ENCODE measurements at places on chromosomes 5 and 9.

- DNase-seq = no peak
Measured at GRCh38 chr9:35798658-35799374, 7.4 kb downstream of the NPR2 start.

GRCh38 chr5:124570285-124571035, 176.0 kb downstream of the ZNF608 start:
- DNase-seq = peak; percentile 43

DNA sequence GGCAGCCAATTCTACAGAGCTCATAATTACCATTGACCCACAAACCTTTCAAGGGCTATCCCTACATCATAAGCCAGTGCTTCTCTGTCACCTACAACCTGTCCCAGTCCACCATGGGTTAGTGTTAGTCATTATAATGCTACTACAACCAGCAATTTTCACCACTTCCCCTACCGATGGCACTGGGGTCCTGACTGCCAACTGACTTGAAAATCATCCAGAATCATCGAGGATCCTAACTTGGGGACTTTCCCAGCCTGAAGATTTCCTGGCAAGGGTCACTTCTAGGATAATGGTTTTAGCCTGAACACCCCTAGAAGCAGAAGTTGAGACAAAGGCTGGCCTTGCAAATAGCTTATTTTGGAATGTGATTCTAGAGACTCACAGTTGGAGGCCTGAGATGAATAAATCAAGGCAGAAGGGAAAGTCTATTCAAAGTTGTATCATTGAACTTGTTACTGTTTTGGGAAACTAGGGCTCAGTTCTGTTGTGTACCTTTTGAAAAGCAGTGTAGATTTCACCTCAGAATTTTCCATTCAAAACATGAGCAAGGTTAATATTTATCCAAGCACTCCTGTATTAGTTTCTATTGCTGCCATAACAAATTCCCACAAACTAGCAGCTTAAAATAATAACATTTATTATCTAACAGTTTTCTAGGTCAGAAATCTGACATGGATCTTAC, 633.0 kb downstream of the LRRC70 start:
- DNase-seq = no peak

GRCh38 chr9:137460363-137461315, 1.5 kb upstream of the NSMF start:
- peak; percentile 50 for DNase-seq

- DNase-seq = no peak
Measured at GRCh38 chr5:180455872-180456271, 38.3 kb upstream of the CNOT6 start.

- DNase-seq = no peak
Measured at GRCh38 chr5:61139094-61139873, 23.0 kb downstream of the SMIM15 start.

- no peak for DNase-seq
Measured at GRCh38 chr5:40030661-40031060, 605.9 kb upstream of the DAB2 start.

DNA sequence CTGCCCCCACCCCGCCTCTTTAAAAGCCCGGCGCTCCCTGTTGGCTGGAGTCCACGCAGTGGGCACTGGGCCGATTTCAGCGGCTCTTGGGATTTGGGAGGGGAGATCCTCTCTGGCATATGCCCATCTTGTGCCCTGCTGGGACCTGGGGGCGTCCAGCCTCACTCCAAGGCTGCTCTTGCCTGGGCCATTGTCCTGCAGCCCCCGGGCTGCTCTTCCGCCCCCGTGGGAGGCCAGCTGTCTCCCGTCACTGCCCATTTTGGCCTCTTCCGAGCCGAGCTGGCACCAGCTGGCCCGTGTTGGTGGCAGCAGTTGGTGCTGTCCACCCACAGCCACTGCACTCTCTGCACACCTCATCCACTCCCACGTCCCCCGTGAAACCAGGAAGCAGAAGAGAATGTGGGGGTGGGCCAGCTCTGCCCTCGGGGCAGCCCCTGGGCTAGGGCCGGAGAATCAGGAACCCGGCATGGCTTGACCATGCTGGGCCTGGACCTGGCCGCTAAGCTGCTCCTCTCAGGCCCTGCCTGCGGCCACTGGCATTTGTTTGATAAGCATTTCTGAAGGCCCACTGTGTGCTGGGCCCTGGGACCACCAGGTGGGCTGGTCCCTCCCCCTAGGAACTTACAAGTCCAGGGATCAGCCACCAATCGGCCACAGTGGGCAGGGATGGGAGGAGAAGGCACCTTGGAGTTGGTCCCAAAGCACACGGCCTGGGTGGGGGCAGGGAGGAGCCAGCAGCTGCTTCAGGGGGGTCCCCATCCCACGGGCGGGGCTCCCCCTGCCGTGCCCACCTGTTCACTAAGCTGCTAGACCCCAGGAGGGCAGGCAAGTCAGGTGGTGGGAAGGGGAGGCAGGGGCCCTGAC, 2.2 kb downstream of the C8G start:
- no peak for DNase-seq

- DNase-seq = no peak
Measured at GRCh38 chr5:151597749-151598148, 6.6 kb upstream of the FAT2 start.

DNA sequence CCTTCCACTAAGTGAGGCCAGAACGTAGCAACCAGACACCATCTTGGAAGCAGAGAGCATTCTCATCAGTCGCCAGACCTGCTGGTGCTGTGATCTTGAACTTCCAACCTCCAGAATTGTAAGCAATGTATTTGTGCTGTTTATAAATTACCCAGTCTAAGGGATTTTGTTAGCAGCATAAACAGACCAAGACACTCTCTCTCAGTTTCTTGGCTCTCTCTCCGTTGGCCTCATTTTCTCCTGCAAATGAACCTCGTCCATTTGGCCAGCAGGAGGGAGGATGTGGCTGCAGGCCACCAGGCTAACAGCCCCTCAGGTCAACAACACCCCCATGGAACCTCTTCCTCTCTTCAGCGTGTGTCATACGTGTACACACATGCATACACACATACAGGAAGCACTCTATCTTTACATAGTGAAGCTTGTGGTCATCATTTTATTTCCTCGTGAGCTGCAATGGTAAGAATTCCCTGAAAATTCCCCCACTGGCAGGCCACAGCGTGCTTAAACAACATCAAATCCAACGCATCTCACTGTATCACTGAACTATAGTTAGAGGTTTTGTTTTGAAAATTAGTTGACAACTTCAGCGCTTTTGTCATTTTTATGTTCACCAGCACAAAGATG, 62.8 kb upstream of the PPP1R26 start:
- DNase-seq = no peak

GRCh38 chr9:91817493-91818224, 132.4 kb downstream of the ROR2 start:
- peak; percentile 61 for DNase-seq

GRCh38 chr5:122322801-122323548, 10.9 kb downstream of the SNCAIP start:
- DNase-seq = no peak

- DNase-seq = no peak
Measured at GRCh38 chr5:84634256-84634655, 249.6 kb upstream of the EDIL3 start.

Data from ovary (tissue), 10 donors.